HS-5 (cell line): ENCODE measurements at places on chromosomes 6 and 20.
A peak's percentile ranks its signal among the peaks of the same experiment; 100 is the strongest.

GRCh38 chr6:79762370-79762769, 131.2 kb downstream of the SH3BGRL2 start:
- DNase-seq = no peak

DNA sequence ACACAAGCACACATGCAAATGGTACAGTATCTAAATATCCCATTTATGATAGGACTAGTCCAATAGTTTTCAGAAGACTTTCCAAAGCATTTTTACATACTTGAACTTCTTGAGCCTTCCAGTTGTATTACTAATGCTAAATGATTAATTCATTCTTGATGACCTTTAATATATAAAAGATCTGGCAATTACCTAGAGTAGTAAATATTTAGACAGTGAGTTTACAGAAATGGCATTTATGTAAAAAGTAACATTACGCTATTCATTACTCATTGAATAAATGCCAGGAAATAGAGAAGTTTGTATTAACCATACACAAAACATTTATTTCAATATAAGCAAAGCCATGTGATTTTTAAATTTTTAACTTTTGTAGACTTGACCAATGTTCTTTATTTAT, 158.8 kb downstream of the DST start:
- DNase-seq = no peak

DNA sequence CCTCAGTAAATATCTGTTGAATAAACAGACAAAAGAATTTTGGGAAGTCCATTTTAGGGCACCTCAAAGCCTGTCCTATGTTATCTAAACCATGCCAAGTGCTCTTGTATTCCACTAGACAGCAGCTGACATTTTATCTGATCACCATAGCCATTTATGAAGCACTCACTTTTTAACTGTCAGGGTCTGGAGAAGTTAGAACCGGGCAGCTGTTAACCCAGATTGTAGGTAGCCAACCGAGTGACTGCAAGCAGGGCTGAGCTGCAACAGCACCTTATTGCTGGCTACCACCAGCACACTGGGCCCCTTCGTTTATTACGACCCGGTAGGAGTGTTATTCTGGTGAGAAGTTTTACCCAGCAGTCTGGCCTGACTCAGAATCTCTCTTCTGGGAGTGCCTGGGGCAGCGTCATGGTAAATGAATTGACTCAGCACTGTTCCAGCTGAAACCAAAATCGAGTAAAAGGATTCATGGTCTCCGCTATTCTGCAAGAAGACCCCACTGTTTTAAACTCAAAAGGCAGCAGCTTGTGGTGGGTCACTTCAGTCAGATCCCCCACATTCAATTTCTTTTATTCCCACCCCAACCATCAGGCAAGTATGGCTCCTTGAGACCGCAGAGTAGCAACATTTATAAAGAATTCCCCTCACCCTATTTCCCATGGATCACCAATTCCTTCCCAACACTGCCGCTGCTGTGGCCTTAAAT, 1.7 kb downstream of the UBE2V1 start:
- DNase-seq = peak; percentile 88

DNA sequence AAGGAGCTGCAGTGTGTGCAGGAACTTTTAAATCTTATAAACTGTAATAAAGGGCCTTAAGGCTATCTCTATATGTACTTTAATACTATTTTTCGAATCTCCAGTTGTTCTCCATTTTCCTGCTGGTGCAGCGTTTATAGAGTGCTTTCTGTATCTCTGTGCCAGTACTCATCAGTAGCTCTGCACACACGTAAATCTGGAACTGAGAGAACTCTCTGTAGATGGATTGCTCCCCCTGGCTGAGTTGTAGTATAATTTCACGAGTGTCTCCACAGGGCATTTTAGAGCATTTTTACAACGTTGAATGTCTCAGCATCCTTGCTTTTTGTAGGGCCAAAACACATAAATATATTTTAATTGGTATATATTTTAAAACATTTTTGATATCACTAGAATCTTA, 256.5 kb downstream of the TRDN start:
- DNase-seq = peak; percentile 32

DNA sequence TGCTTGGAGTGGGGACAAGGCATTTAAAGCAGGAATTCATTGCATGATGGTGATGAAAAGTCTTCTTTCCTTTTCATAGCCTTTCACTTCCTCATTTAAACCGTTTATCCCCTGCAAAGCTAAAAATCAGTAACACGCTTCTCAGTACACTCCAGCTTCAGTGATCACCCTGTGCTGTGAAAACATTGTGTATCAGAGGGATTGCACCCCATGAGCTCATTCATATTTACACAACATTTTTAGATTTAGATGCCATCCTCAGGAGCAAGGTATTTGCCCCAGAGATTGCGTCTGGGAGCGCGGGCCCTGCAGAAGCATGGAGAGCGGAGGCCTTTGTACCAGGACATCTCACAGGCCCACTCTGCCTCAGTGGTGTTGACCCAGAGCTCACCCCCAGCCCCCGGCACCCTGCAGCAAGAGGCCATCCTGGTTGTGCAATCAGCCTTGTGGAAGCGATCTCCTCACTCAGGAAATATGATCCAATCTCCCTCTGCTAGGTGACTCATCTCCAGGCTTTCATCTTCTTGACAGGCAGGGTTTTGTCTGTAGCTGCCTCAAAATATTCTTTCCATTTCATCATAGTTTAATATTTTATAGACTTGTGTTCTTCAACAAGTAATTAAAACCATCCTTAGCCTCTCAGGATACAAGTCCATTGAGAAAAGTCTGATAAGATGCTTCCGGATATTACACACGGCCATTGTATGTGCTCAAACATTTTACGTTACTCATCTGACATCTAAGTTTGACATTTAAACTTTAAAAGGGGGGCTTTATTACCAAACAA, 38.9 kb upstream of the THBS2 start:
- peak; percentile 90 for DNase-seq
